ENCODE measurements at places on chromosomes 12 and 14.
A peak's percentile ranks its signal among the peaks of the same experiment; 100 is the strongest.

GRCh38 chr12:18221726-18222125 lies 39.6 kb upstream of the PIK3C2G start:
- DNase-seq = no peak

DNA sequence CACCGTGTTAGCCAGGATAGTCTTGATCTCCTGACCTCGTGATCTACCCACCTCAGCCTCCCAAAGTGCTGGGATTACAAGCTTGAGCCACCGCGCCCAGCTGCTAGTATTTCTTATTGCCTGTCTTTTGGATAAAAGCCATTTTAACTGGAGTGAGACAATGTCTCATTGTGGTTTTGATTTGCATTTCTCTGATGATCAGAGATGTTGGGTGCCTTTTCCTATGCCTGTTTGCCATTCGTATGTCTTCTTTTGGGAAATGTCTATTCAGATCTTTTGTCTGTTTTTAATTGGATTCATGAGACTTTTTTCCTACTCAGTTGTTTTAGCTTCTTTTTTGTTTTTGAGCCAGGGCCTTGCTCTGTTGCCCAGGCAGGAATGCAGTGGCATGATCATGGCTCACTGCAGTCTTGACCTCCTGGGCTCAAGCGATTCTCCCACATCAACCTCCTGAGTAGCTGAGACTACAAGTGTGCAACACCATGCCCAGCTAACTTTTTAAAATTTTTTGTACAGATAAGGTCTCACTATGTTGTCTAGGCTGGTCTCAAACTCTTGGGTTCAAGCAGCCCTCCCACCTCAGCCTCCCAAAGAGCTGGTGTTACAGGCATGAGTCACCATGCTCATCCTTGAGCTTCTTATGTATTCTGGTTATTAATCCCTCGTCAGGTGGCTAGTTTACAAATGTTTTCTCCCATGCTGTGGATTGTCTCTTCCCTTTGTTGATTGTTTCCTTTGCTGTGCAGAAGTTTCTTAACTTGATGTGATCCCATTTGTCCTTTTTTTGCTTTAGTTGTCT lies 65.9 kb downstream of the ACACB start:
- no peak for DNase-seq

DNA sequence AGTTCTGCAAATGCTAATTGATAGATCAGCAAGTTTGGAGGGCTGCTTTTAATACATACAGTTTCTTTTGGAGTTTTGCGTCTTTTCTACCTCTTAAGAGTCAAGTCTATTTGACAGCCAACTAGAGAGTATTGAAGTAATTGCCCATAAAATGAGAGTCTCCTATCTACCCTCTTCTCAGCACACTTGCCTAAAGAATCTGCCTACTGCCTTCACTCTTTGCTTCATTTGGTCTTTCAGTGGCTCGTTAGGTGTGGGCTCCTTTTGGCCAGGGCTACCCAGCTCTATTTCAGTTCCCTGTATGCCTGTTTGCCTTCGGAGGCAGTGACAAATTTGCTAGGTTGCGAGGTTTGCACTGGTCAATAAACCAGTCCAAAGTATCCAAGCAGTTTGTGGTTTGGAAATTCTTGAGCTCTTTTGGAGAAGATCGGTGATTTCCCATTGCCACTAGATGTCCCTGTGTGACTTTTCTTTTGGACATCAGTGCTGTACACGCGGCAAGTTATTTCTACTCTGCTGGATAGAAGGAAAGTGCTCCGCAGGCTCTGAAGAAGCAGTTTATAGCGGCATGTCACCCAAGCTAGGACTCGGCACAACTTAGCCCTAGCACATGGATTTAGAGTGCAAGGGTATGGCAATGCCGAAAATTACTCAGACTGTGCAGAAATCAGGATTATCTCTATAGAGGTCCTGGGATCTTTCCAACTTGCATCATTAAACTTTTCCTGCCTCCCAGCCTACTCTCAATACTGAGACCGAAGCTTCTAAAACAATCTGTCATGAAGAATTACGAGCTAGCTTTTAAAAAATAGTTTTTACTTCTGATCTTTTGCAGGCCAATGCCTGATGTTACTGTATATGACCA lies 38.6 kb downstream of the MGST1 start:
- DNase-seq = peak; percentile 54

- no peak for DNase-seq
Observed at GRCh38 chr14:20403521-20403920, 9.8 kb downstream of the TEP1 start.

DNA sequence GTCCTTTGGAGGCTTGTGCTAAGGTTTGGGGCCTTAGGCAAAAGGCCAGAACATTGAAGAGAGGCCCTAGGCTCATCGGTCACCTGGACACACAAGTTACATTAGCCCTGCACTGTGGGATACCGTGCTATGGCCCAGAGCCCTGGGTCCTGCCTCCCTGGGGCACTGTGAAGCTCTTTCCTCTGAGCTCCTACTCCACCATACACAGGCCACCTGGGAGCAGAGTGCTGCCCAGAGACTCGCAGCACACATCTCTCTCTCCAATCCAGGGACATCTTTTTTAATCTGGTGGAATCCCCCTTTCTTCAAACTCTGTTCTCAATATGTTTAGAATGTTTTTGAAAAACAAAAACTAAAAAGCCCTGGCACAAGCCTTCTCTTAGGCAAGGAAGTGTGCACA lies 314.2 kb upstream of the RGS6 start:
- DNase-seq = no peak

- no peak for DNase-seq
Observed at GRCh38 chr12:104469066-104469465, 12.3 kb downstream of the CHST11 start.

DNA sequence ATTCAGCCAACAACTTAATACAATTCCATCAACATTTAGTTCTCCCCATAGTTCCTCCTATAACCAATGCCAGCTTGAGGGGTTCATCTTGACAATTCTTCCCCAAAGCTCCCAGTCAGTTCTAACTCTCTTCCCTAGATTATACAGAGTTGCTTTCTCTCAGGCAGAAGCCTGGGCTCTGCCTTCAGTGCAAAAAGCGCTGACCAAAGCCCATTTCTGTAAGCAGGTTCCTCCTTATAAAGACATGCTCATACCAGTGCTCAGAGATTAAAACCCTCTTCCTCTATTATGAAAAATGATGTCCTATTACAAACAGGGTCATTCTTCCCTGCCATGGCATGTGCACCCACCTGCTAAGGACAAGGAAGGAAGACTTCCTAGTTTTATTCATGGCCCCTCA lies 16.2 kb downstream of the SPIC start:
- DNase-seq = no peak

DNA sequence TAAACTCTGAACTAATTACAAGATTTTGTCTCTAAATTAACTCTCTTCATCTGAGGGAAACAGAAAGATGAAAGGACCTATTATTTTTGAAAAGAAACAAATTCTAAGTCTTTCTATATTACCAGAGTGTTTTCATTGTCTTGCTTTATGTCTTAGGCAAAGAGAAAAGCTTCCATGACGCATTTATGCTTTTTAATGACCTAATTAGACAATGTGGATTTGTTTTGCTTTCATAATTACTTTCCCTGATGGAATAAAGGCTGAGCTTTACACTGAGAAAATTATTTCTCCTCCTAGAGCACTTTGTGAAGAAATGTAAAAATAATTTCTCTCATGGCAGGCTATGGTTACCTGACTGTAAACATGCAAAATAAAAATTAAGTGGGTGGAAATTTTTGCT lies 138.0 kb upstream of the SLCO1C1 start:
- no peak for DNase-seq

DNA sequence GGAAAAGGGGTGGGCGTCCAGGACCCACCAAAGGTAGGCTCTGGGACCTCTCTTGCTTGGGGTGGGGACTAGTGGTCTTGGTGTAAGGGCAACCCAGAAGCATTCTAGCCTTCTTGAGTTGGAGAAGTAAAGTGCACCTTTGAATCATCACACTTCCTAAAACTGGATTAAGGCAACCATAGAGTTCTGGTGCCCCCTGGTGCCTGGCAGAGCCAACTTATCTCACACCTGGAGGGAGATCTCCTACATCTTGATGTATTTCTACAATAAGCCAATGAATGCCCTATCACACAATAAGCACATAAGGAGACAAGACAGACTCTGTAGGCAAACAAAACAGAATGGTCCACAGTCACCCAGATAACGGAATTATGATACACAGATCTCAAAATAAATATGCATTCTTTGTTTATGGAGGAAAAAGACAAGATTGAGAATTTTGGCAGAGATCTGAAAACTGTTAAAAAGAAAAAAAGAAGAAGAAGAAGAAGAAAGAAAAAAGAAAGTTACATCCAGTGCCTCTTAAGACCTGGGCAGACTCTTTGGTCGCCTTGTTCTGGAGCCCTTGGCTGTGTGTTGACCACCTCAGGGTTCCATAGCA lies 95.9 kb upstream of the PPP2R5C start:
- peak; percentile 81 for DNase-seq

GRCh38 chr14:64580467-64580866 lies 30.7 kb downstream of the PPP1R36 start:
- no peak for DNase-seq

GRCh38 chr12:52496590-52497071 lies 3.6 kb upstream of the KRT6A start:
- peak; percentile 69 for DNase-seq

DNA sequence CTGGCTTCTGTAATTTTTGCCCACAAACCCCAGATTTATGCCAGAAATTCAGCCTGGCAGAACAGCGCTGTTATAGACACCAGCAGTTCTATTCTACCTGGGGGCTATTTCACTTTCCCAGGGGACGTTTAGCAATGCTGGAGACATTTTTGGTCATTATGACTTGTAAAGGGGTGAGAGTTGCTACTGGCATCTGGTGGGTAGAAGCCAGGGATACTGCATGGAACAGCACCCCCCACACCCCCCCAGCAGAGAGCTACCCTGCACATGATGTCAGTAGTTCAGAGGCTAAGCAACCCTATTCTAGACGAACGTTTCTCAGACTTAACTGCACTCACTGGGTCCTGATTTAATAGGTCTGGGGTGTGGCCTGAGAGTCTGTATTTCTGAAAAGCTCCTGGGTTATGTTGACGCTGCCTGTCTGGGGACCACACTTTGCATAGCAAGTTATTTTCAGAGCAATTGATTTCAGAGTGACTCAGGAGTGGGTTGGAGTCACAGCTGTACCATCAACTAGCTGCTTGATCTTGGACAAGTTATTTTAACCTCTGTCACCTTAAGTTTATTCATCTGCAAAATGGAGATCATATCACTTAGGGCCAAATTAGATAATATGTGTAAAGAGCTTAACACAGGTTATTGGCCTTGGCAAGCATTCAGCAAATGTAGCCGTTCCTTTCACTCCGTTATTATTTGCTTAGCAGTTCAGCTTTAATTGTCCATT lies 48.5 kb downstream of the CHST11 start:
- no peak for DNase-seq

DNA sequence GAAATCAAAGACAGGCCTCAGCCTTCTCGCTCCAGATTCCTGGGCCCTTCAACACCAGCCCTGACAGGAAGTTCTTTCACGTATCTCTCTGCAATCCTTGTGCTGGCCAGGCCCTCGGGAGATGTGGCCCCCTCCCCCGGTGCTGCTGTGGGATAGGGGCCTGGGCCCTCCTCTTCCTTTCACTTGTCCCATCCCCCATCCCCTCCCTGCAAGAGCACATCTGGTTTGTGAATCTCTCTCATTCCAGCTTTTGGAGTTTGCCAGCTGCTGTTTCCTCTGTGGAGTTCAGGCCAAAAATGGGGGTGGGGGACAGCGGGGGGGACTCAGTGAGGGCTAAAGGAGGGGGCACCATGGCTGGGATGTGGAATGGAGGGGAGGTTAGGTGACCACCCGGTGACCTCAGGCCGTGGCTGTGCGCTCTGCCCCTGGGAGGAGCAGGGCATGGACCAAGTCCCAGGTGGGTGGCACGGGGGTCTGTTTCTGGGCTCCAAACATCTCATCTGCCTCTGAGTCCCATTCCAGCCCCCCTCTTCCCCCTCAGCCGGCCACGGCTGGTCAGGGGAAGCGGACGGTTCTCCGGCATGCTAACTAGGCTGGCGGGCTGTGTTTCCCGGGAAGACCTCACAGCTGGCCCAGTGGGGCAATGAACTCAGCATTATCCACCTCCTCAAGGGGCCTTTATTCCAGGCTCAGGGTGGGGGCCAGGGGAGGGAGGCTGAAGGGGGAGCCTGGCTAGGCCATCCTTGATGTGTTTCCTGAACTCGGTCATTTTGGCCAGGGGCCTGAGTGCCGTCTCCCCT lies 7.4 kb downstream of the LRP1 start:
- DNase-seq = no peak

DNA sequence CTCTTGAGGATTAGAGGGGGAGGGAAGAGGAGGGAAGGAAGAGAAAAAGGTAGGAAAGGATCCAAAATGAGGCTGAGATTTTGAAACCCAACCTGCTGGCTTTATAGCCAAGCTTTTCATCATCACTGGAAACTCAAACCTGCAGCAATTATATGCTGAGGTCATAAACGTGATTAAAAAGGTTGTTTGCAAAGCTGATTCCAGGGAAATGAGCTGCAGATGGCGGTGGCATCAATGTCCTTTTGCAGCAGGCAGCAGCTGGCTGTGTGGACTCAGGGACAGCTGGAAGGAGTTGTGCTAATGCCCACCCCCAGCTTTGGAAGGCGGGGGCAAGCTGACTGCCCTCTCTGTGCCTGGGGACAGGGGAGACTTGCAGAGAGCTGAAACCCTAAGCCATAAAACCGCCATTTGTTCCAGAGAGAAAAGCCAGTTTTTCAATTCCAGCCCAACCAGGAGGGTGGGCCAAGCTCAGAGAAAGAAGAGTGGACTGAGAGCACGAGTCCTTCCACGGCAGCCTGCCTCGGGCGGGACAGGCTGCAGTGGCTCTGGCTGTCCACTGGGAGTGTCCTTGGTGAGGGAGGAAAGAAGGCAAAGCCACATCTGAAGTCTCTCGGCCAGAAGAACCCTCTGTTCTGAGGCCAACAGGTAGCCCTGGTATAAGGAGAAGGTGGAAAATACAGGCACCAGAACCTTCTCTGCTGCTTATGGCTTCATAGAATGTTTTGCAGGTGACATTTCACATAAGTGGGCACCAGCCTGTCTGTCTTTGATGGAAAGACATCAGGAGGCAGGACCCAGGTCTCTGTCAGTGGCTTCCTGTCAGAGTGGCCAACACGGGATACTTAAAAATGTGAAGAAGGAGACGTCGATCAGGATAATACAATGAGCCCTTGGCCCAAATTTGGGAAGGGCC lies 90.7 kb downstream of the SINHCAF start:
- peak; percentile 82 for DNase-seq

DNA sequence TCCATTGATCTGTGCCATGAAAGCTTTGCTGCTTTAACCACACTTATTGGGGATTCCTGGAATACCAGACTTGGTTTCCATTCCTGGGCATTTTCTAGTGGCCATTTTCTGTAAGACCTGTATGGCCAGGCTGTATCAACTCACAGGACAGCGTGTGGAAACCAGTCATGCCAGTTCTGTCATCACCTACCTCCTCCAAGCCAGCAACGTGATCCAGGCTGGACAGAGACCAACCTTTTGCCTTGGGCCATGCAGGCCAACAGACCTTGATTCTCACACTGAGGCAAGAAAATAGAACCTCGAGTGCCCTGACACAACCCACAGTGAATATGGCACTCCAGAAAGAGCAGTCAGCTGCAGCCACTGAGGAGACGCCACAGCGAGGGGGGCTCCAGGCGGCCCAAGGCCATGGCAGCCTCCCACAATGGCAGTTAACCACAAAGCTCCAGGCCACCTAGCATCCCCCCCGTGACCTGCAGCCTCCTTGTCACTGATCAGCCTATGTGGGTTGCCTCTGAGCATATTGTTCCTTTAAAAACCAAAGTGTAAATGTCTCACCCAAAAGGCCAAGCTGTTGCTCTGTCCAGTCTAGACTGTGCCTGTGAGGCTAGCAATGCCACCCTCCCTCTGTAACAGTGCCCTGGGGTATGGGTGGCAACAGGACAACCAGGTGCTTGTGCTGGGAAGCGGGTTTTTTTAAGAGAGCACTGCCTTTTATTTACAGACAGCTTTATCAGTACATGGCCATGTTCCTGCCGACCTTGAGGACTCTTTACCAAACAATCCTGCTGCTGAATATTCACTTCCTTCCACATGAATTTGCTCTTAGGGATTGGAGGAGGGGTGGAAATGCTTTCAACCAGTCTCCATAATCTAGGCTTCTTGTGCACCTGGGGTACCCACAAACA lies 168.7 kb upstream of the HIF1A start:
- no peak for DNase-seq
